T-helper 2 cell treated with Interferon-gamma antibody and Interleukin-4, amounts not matched to agents 5 μg/mL and 100 μg/mL, for 36 hours (primary cell): ENCODE measurements at places on chromosomes 7 and 10.

GRCh38 chr10:101292194-101293006 is 61.6 kb upstream of the BTRC start:
- no peak for DNase-seq

DNA sequence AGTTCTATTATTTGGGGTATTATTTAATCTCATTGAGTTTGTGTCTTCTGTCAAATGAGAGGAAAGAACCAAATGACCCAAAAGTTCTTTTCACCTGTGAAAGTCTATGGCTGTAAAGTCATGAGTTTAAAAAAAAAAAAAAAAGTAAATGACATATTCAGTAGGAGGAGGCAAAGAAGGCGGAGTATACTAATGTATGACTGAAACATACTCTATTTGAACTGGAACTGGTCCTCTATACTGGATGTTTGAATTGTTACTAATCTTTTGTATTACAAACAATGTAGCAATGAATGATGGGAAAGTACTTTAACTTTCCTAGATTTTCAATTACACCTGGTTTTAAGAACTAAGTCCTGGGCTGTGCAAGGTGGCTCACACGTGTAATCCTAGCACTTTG is 24.9 kb upstream of the GSAP start:
- no peak for DNase-seq

- no peak for DNase-seq
Observed at GRCh38 chr10:105239311-105240219, 598.5 kb downstream of the SORCS3 start.

DNA sequence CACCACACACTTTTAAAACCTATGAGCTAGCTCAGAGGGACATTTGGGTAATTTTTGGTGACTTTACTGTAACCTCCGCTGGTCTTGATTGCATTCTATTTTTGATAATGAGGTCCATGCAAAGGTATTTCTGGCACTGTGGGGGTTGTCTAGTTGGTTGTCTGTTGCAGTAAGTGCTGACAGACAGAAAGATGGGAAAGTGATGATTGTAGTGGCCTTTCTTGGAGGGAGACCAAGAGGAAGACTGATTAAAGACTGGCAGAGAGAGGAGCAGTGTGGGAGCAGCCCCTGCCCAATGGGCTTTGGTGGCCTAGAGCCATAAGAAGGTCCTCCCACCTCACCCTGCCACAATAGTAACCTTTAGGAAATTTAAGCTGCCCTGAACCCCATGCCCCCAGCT is 173.4 kb upstream of the CTBP2 start:
- no peak for DNase-seq

DNA sequence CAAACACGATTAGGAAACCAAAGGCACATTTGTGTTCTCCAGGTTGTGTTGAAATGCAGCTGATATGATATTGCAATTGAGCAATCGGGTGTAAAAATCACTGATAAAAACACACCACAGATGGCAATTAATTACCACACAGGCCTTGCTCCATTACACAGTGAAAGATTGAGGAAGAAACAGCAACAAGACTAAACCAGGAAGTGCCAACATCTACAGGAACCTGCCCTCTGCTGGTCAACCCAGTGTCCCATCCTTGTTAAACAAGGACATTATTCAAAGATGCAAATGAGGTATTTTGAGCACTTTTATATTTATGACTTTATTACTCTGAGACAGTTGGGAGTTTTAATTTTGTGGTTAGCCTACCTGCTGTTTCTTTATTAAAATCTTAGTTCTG is 765.6 kb upstream of the GHITM start:
- DNase-seq: no peak

- no peak for DNase-seq
Observed at GRCh38 chr7:46932676-46933424, 649.1 kb downstream of the TNS3 start.

DNA sequence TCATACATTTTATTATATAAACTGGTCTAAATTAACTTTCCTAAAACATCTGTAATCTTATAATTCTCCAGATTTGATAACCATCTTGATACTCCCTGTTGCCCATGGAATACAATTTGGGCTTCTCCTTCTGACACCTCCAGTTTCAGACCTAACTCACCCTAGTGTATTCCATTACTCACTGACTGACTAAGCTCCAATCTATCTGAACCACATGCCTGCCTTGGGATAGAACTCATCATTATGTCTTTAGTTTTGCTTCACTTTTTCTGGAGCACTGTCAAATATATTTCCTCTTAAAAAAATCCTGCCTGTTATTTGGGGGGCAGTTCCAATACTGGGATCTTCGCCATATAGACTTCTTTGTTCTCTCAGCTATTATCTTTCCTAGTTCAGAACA is 4.9 kb upstream of the FOXP2 start:
- no peak for DNase-seq

GRCh38 chr10:7408291-7409044 is 2.4 kb downstream of the SFMBT2 start:
- DNase-seq: peak; percentile 56
